ENCODE measurements at places on chromosomes 6 and 20.

DNA sequence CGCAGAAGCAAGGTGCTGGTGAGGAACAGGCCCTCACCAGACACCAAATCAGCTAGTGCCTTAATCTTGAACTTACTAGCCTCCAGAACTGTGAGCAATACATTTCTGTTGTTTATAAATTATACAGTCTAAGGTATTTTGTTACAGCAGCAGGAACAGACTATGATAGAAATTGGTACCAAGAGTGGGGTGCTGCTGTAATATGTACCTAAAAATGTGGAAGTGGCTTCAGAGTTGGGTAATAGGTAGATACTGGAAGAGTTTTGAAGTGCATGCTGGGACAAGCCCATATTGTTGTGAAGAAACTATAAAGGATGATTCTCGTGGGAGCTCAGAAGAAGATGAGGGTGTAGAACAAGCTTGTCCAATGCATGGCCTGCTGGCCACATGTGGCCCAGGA is 866.8 kb downstream of the C6orf118 start:
- no peak for DNase-seq

DNA sequence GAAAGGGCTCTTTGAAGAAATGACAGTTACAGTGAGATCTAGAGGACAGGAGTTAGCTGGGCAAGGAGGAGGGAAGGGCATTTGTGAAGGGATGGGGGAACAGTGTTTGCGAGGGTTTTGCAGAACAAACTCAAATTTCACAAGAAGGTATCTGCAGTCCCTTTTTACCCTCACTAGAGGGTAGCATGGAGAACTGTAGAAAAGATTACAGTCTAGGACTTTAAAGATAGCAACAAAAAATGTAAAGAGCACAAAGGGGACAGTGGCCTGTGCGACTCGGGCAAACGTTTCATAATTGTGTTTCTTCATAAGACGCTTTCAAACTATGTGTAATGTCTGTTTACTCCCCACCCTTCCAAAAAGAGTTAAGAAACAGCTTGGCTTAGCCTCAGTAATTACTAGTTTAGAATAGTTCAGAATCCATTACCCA is 21.2 kb upstream of the ASXL1 start:
- DNase-seq = no peak

DNA sequence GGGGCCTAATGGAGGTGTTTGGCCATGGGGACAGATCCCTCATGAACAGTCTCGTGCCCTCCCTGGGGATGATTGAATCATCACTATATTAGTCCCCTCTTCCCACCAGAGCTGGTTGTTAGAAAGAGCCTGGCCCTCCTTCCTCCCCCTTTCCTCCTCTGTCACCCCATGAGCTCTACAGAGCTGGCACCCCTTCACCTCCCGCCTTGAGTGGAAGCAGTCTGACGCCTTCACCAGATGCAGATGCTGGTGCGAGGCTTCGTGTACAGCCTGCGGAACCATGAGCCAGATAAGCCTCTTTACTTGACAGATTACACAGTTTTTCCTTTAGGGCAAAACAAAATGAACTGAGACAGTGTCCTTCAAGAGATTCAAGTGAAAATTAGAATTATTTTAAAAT is 74.4 kb upstream of the RIPOR2 start:
- DNase-seq = no peak

DNA sequence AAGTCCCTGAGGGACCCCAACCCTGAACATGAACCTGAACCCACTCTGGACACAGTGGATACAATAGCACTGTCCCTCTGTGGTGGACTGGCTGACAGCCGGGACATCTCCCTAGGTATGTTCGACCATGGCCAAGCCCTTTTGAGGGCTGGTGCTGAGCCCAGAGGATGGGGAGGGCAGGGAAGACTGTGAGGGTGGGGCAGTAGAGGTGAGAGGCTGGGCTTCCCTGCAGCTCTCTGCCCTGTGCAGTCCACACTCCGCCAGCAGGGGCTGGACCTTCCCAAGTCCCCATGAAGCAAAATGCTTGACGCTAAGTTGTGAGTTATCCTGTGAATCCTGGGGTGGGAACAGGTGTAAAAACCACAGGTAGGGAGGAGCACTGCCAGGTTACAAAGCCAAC is 11.5 kb downstream of the LPIN3 start:
- no peak for DNase-seq

- DNase-seq = no peak
These were observed 40.0 kb downstream of the CPXM1 start for GRCh38 chr20:2760297-2760951.

DNA sequence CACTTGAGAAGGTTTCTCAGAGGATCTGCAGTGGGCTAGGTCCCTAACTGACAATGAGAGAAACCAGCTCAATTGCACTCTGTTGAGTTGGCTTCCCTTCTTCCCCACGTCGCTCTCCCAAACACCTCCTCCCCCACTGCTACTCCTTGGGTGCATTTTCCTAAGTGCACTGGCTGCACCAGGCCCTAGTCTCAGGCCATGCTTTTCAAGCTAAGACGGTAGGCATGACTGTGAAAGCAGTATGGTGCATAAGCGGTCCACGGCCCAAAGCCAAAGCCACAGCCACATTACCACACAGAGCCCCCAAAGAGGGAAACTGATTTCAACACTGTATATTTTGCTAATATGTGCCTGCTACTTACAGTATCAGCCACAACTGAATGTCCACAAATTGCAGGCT is 62.1 kb upstream of the RBM24 start:
- no peak for DNase-seq

- no peak for DNase-seq
These were observed 20.2 kb upstream of the HLA-DOA start for GRCh38 chr6:33029328-33030184.

DNA sequence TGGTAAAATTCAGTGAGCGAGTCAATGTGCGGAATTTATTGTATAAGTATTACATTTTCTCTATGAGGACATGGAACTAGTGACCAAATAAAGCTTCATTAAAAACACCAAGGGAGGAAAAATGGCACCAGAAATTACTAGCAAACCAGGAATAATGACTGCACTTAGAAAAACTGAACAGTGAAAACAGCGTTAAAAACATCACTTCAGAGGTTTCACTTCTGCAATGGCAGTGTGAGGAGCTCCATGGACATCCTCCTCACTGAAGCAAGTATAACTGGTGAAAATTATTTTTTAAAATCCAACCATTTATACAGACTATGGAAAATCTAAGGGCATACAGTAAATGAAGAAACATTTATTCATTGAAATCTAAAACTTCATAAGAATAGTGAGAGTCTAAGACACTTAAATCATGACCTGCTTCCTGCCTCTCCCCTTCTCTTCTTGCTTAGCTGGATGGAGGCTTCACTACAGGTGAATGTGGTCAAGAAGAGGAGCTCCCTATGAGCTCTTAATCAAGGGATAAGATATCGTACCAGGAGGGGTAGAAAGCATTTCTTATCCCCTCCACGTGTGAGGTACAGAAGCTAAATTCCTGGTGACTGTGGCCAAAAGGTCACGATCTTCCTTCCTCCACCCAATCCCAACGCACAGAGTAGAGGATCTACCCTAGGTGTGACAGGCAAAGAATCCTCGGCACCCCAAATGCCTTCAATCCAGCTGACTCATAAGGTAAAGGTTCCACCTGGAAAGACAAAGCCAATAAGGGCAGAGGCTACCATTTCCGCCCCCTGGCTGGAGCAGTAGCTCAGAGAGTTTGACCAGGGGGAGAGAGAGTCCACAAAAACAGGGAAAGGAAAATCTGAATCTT is 12.3 kb upstream of the ASF1A start:
- DNase-seq = no peak

- no peak for DNase-seq
These were observed 22.9 kb downstream of the DEK start for GRCh38 chr6:18241208-18242038.

DNA sequence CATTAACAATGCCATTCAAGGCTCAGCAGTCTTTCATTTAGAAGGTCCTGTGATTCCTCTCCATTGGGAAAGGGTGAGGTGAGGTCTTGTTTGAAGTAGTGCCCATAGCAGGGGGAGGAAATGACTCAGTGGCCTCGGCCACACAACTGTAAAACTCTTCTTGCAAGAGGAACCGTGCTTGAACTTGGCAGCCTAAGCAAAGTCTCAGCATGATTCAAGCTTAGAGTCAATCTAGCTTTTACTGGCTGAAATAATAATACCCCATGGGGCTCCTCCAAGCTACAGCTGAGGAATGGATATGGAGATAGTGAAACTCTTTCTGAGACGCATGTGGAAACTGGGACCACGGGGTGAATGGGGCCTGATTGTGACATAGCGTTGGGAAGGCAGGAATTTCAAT is 428.2 kb downstream of the BMP2 start:
- no peak for DNase-seq

All from central memory CD4-positive, alpha-beta T cell (primary cell).